IMR-90 (cell line): ENCODE measurements at places on chromosomes 3 and 15. TPM values are rescaled to one million over a fixed set of nuclear protein-coding genes. Genes with fewer than 3 reads are reported as not detected.
A peak's percentile ranks its signal among the peaks of the same experiment; 100 is the strongest.

DNA sequence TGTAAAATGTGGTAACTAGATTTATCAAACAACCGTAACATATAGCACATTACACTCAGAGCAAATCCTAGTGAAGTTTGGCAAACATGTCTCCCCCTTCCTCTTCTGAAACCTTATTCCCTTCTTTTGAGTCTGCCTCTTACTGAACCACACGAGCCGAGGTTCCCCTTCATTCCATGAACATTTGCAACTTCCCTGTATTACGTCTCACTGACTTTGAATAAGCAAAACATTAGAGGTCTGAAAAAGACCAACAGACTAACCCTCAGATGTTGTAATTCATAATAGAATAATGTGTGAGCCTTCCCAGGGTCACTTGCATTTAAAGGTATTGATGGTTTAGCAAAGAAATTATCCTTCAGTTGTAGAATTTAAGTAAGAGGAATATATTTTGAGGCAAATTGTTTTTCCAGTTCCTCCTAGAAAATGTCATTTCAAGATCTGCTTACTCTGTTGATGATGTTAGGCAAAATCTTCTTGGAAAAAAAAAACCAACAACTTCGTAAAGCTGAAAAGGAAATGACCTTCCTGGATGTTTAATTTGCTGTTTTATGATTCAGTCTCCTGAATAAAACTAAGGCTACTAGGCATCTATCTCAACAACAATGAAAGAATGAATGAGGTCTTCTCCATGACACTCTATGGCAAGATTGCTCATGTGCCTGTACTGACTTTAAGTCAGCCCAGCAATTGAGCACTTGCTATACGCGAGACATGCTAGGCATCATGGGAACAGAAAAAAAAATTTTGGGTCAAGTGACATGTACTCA, 296.9 kb upstream of the NECTIN3 start:
- peak; percentile 89 for DNase-seq
- no peaks in the 10 kb centered on the region for H3K36me3 ChIP-seq
- H3K27me3 ChIP-seq = no peaks in the 10 kb centered on the region

GRCh38 chr15:72782274-72783003, 1.1 kb downstream of the ADPGK start:
- peaks cover 16% of the 10 kb centered on the region for H3K4me1 ChIP-seq
- peak overlapping the region; percentile 60 for H3K27ac ChIP-seq
- H3K4me3 ChIP-seq = peak overlapping the region; percentile 79
- H3K36me3 ChIP-seq = peaks cover 2% of the 10 kb centered on the region; the same call in 1 of the 2 replicates
- no peaks in the 10 kb centered on the region for H3K27me3 ChIP-seq

DNA sequence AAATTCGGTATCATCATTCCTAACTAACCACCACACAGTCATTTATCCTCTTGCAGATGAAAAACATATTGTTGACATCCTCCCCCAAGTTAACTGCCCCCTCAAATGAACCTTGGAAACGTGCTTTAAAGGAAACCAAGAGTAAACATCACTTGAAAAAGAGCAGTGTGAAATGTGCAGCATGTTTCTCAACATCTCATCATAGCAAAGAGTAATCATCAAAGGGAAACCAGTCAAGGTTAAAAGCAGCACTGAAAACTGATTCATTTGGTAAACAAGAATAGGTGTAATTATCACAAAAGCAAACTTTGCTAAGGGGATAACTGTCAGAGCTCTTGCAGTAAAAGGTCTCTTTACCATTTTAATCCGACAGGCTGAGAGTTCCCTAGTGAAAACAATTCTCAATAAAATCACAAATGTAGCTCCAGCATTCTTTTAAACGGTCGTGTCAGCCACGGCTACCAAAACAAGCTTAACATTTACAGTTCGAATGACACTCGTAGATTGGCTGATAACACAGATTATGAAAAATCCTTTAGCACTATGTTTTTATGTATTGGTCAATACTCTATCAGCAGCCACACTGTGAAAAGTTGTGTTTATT, 461.0 kb downstream of the GBE1 start:
- no peaks in the 10 kb centered on the region for H3K36me3 ChIP-seq
- H3K27ac ChIP-seq = no peak overlapping the region
- no peaks in the 10 kb centered on the region for H3K27me3 ChIP-seq
- H3K4me1 ChIP-seq = no peaks in the 10 kb centered on the region

The DAZL gene
- total RNA-seq = not detected in 2 replicates

The FOXB1 gene
- total RNA-seq = not detected in 2 replicates

The NUSAP1 gene
- total RNA-seq = 92.5 and 123 TPM in 2 replicates

The CLDN18 gene
- total RNA-seq = not detected in 2 replicates

GRCh38 chr3:197667968-197668367, 68.7 kb downstream of the RUBCN start:
- H3K27ac ChIP-seq = no peak overlapping the region
- H3K4me3 ChIP-seq = no peak overlapping the region
- peaks cover 2% of the 10 kb centered on the region for H3K36me3 ChIP-seq
- no peaks in the 10 kb centered on the region for H3K4me1 ChIP-seq

DNA sequence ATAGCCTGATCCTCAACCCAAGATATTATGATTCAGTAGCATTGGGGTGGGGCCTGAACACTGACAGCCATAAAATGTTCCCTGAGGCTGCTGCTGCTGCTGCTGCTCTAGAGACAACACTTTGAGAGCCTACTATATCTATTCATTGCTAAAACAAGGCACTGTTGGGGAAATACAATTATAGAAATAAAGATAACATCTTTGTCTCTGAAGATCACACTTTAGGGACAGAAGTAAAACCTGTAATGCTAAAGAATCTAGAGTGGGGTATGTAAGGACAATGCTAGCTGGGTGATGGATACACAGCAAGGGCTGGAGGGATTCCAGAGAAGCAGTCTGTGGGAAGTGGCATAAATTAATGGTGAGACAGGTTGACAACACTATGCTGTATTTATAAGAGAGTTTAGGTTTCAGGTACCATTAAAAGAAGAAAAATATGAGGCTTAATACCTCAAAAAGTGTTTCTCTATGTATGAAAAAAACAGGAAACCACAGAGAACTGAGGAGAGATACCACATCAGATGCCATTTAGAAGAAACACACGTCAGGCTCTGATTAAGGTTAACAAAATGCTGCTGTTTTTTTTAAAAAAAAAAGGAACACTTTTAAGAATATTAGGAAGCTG, 115.9 kb downstream of the CBLB start:
- H3K27ac ChIP-seq = no peak overlapping the region
- H3K36me3 ChIP-seq = no peaks in the 10 kb centered on the region
- H3K27me3 ChIP-seq = no peaks in the 10 kb centered on the region
- H3K4me1 ChIP-seq = no peaks in the 10 kb centered on the region
- H3K4me3 ChIP-seq = no peak overlapping the region

The FMN1 gene
- 17.6 and 29.4 TPM in 2 replicates for total RNA-seq

The HESX1 gene
- total RNA-seq = 0.36 TPM in 1 of 2 replicates, not detected in the other

GRCh38 chr3:48155122-48155521, 33.1 kb downstream of the CDC25A start:
- peaks cover 15% of the 10 kb centered on the region for H3K4me1 ChIP-seq
- peaks cover 11% of the 10 kb centered on the region for H3K36me3 ChIP-seq
- no peak overlapping the region; the same call in 1 of the 2 replicates for H3K27ac ChIP-seq
- H3K4me3 ChIP-seq = no peak overlapping the region
- DNase-seq = peak; percentile 94
- no peaks in the 10 kb centered on the region for H3K27me3 ChIP-seq

- no peaks in the 10 kb centered on the region for H3K36me3 ChIP-seq
- H3K27me3 ChIP-seq = peaks cover 2% of the 10 kb centered on the region
- H3K27ac ChIP-seq = no peak overlapping the region
- no peak overlapping the region for H3K4me3 ChIP-seq
Measured at GRCh38 chr3:59731943-59732342, 682.1 kb upstream of the CFAP20DC start.

DNA sequence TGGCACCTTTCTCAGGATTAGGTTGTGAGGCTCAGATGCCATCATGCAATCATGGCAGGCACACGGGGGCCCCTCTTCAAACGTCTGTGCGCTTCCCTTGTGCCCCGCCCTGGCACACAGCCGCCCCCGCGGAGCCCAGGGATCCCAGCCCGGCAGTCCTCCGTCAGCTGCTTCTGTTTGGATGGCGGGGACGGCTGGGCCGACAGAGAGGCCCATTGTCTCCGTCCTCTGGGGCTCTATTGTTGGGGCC, 849 bp upstream of the HDAC11 start:
- DNase-seq = no peak
- H3K27ac ChIP-seq = peak overlapping the region; percentile 69
- peaks cover 2% of the 10 kb centered on the region; the same call in 1 of the 2 replicates for H3K27me3 ChIP-seq
- peaks cover 6% of the 10 kb centered on the region; the same call in 1 of the 2 replicates for H3K4me1 ChIP-seq
- H3K36me3 ChIP-seq = no peaks in the 10 kb centered on the region; the same call in 1 of the 2 replicates
